ENCODE measurements at places on chromosomes 6 and 20.

GRCh38 chr20:20741087-20742045, 28.9 kb upstream of the RALGAPA2 start:
- no peak for DNase-seq

DNA sequence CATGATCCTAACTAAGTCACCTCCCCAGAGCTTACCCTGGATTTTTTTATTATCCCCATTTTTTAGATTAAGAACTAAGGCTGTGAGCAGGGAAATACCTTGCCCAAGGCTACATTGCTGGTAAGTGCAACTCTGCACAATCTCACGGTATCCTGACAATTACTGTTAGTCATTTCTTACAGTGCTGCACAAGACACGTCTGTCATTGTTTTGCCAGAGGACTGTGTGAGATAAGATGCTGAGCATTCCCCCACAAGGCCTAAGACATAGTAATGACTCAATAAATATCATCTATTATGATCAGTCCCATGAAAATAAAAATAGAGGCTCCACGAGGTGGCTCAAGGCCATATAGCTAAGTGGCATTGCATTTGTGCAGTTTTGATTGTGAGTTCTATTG, 21.0 kb downstream of the PFDN4 start:
- DNase-seq: no peak

- no peak for DNase-seq
Measured at GRCh38 chr20:32445539-32446273, 87.6 kb downstream of the ASXL1 start.

GRCh38 chr6:15341311-15342001, 95.6 kb downstream of the JARID2 start:
- no peak for DNase-seq

GRCh38 chr6:150293423-150294173, 75.2 kb upstream of the IYD start:
- DNase-seq: no peak

GRCh38 chr20:58459058-58459750, 56.0 kb downstream of the APCDD1L start:
- no peak for DNase-seq

- DNase-seq: peak; percentile 0
Measured at GRCh38 chr6:5174244-5174643, 86.5 kb downstream of the LYRM4 start.

DNA sequence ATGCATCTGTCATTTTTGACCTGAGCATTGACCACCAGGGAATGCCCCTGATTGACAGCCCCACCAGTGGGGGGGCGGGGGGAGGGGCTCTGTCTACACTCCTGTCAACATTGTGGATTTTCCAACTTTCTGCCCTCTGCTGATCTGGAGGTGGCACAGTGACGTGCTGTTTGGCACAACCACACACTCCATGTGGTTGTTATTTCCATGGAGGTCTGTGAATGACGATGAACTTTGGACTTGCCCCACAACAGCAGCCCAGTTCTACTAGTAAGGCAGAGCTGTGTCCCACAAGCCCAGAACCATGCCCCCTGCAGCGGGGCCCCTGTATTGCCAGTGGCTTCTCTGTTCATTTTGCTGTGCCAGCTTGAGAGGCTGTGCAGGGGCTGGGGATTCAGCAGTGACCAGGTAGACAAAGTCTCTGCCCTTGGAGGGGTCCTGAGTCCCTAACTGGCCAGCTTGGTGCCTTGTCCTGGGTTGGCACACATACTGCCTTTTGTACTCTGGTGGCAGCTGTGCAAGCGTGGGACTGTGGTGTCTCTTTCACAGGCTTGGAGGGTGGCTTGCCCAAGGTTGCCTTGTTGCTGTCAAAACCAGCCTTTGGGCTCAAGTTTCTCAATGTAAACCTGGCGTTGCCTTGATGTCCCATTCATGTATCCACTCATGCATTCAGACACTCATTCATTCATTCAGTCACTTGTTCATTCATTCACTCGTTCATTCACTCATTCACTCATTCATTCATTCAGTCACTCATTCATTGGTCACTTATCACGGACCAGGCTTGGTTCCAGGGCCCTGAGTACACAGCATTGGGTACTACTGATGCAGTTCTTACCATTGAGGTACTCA, 108.5 kb downstream of the SYCP2 start:
- no peak for DNase-seq

- DNase-seq: no peak
Measured at GRCh38 chr20:60812561-60812960, 439.5 kb upstream of the CDH4 start.

GRCh38 chr6:79512014-79512413, 25.2 kb downstream of the LCA5 start:
- no peak for DNase-seq

DNA sequence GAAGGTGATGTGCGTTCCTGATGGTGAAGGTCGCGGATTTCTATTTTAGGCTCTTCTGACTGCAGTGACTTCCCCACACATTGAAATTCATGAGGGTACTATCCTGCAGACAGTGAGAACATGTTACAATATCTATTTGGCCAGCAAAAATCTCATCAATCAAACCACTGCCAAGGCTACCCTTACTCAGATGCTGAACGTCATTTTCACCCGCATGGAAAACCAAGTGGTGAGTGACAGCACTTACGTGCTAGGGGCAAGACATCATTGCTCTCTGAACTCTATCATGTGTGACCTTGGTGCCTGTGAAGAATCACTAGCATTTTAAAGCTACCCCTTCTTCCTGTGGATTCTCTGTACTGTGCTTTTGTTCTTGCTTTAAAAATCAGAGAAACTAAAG, 31.1 kb downstream of the ARFGEF2 start:
- no peak for DNase-seq

- no peak for DNase-seq
Measured at GRCh38 chr20:23151008-23151703, 65.0 kb upstream of the CD93 start.

DNA sequence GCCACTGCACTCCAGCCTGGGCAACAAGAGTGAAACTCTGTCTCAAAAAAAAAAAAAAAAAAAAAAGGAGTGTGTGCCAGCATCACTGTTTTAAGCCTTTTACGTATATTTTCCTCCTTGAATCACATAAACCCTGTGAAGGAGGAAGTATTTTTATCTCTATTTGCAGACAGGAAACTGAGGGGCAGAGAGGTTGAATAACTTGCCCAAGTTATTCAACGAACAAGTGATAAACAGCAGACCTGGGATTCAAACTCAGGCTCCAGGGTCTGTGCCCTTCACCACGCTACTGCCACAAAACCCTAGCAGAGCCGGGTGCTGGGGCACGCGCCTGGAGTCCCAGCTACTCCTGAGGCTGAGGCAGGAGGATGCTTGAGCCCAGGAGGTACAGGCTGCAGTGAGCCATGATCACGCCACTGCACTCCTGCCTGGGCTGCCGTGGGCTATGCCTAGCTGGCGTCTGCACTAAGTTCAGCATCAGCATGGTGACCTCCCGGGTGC, 9.4 kb upstream of the AVP start:
- DNase-seq: no peak

DNA sequence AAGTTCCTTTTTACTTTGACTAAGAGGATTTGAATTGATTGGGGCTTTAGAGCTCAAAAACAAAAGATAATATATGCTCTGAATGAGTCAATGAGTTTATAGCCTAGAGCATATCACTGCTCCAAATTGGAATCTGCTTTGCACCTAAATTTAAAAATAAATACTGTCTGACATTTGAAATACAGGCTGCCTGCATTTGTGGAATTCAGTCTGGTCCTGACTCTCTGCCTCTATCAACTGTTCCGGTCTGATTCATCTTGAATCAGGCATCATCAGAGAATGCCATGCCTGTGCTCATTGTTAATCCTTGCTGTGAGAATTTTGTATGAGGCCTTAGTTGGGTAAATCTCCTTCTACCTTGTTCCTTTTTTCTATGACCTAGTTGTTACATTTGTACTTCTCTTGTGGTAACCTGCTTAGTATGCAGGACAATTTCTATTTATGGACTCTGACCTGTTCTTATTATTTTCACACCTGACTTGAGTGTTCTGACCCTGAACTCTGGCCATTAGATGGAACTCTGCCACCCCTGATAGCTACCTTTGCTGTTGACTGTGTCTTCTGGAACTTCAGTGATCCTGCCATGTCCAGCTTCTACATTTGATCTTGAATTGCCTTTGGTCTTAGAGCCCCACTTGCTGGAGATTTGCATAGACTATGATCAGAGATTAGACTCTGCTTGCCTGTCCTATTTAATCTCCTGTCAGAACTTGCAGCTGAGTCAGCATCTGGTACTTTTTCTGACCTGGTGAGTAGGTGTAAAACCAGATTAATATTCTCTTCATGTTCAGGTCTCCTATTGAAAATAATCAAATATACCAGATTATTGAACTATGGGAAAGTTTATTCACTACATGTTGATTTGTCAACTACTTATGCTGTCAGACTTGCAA, 442.7 kb upstream of the HS3ST5 start:
- no peak for DNase-seq

GRCh38 chr6:30757261-30757904, 13.0 kb upstream of the IER3 start:
- DNase-seq: no peak

- no peak for DNase-seq
Measured at GRCh38 chr6:6746333-6746969, 157.9 kb downstream of the LY86 start.

DNA sequence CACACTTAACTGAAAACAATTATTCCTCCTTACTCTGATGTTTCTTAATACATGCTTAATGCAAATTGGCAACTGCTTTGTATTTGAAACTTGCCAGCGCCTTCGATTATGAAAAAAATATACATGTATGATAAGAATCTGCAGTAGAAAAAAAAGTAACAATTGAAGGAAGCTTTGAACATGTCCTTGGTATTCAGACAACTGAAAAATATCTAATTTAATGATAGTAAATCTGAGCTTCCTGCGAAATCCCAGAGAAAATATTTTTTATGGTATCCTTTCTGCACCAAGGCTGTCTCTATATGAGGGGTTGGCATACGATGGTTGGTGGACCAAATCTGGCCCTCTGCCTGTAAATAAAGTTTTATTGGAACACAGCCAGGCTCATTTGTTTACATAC, 186.2 kb downstream of the HDGFL1 start:
- no peak for DNase-seq
